ENCODE measurements at places on chromosomes 11 and 22.

DNA sequence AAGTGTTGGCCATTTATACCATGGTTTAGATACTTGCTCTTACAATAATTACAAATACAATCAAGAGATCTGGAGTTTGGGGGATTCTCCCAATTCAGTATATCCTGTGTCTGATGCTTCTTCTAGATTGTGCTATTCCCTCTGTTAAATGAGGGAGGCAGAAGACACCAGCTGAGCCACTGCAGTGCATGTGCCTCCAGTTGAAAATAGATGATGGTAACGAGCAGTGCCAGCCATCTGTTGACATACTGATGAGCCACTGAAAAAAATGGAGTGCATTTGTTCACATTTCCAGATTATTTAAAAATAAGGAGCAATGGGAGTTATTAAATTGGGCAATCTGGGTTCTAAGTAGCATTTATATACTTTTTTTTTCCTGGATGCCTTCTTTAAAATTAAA, 1428.0 kb upstream of the TENM4 start:
- no peak for DNase-seq

GRCh38 chr11:57867966-57868365, 106.4 kb downstream of the CTNND1 start:
- DNase-seq = no peak

- DNase-seq = no peak
Measured at GRCh38 chr11:18466402-18466801, 10.7 kb downstream of the LDHAL6A start.

DNA sequence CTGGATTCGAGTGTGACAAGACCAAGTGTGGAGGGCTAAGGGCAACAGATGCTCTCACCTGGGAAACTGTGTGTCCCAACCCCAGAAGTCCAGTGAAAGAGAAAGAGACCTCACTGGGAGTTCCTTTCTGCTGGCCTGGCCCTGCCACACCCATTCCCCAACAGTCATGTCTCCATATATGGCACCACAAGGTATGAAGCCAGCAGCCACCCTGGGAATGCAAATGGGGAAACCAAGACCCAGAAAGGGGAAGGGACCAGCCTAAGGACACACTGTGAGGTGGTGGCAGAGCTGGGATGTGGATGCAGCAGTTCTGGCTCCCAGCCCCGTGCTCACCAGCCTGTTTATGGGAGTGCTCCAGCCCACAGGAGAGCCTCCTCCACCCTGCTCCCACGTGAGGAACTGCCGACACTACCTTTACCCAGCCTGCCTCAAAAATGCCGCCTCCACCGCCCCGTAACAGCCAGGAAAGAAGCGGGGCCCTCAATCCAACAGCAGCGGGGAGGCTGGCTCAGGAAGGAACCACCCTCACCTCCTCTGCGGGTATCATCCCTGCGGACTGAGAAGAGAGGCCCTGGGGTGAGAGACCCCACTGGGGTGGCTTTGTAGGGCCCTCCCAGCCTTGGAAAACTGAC, 12.6 kb downstream of the LMO1 start:
- DNase-seq = no peak

GRCh38 chr11:111378861-111379601, at the start of gene POU2AF1:
Gene POU2AF1, minus strand, starts transcription at chr11:111379275. Its CDS starts 98 bp downstream, at chr11:111379177.
- DNase-seq = no peak

DNA sequence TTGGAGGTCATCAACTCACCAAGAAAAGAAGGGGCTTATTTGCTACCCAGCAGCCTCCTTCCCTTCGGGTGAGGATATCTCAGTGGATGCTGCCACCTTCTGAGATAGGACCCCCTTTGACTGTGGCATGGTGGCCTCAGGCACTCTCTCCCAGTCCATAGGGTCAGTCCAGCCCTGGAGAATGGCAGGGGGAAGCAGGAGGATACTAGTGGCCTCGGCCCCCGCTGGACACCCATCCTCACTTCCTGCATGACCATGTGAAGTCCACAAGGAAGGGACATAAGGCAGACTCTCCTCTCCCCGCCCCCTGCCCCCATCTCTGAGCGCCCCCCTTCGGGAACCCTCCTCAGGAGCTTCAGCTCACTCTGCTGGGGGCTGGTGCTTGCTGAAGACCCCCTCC, 24.4 kb downstream of the TPBGL start:
- no peak for DNase-seq

- DNase-seq = no peak
Measured at GRCh38 chr11:41861838-41862237, 402.4 kb upstream of the LRRC4C start.

- no peak for DNase-seq
Measured at GRCh38 chr11:93536101-93536861, 6.9 kb downstream of the SMCO4 start.

DNA sequence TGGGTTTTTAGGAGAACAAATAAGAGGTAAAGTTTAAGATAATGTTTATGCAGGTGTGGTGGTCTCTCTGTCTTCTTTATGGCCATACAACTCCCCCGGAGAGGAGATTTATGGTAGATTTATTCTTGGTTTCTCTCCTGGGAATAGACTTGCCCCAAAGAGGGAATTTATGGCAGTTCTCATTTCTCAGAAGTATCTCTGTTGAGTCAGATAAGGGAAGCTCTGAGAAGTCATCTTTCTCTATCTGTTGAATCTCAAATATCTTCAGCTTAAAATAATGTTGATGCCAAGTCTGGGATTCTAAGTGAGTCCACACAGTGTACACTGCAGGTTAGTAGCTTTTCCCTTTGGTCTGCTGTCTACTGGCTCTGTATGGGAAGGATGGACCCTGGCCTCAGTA, 276.4 kb upstream of the PLET1 start:
- no peak for DNase-seq

DNA sequence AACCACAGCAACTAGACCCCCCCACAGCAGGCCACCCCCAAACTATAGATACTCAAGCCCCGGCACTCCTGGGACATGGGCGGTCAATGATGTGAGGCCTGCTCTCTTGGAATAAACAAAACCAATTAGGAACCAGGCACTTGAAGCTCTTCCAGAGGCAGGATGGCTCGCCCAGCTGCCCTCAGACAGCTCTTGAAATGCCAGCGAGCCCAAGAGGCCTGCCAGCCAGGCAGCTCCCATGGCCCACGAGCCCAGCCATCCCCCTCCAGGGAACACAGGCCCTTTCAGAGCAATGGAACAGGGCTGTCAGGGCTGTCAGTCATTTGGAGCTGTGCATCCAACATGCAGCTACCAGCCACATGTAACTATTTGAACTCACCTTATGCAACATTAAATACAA, 34.0 kb upstream of the TFIP11 start:
- no peak for DNase-seq

DNA sequence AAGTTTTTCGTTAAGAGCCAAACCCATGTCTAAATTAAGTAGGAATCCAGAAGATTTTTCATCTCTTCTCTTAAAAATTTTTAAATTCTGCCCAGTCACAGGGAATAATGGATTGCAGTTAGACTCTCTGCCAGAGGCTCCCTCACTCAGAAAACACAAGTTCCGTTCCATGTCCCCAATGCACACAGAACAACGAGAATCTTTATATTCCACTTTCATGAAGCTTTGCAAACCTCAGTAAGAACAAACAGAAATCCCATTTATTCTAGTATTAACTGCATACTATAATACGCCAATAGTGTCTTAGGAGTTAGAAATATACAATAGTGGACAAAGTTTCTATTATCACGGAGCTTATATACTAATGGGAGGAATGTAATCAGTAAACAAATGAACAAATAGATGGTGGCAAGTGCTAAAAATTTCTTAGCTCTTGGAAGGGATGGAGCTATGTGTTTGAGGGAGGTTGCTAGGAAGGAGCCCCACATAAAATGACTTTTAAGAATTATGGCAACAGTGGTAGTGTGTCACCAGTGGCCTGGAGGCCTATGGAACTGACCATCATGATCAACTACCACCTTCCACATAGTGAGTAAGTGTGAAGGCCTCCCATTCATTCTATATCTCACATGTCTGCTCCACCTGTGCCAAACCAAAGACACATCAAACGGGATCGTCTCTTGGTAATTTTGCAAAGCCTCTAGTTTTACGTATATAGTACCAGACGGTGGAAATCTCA, 24.9 kb downstream of the PICALM start:
- no peak for DNase-seq
